ENCODE measurements at places on chromosomes 1 and 21.

- DNase-seq: no peak
These were observed 4.7 kb downstream of the CAP1 start for GRCh38 chr1:40045182-40045581.

- no peak for DNase-seq
These were observed 25.3 kb upstream of the ATP5PO start for GRCh38 chr21:33940881-33941245.

DNA sequence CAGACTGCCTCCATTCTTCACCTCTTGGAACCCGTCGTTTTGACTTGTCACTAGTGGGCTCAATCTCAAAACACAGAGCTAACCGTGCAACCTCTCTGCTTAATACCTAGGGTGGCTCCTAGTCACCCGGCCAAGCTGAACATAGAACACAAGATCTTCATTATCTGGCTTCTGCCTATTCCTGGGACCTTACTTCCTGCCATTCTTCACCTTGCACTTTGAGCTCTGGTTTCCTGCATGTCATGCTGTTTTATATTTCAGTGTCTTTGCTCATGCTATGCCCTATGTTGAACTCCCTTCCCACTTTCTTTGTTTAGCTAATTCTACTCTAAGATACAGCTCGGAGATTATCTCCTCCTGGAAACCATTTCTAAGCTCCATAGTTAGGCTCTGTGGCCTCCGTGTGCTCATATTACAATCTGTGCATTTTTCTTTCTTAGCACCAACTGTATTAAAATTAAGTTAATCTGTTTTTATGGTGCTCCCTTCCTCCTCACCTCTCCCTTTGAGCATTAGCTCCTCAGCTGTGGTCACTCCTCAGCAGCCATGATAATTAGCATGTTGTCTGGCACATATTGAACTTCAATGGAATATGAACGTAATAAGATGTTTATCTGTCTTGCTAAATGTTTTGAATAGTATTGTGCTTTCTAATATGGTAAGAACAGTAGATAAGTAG is 13.1 kb downstream of the GPSM2 start:
- no peak for DNase-seq

DNA sequence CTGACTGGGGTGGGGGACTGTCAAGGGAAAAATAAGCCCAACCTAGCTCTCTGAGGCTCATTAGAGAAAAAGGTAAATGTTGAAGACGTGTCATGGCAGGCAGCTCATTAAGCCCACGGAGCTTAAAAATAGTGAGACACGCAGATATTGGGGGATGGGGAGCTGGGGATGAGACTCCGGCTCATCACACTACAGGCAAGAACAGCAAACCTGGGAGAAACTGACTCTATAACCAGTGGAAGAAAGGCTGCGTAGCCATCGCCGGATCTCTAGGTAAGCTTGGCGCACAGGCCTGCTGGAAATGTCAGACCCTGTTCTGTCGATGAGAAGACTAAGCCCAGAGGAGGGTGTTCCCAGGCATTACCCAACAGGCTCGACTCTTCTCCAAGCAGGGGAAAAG is 78.0 kb downstream of the SYT2 start:
- no peak for DNase-seq

Data from stimulated activated CD4-positive, alpha-beta T cell treated with anti-CD3 and anti-CD28 coated beads, TNF-alpha, amount 100 ng/mL, for 4 hours (primary cell).